Stimulated activated CD4-positive, alpha-beta T cell treated with anti-CD3 and anti-CD28 coated beads, TNF-alpha, amount 100 ng/mL, for 4 hours (primary cell): ENCODE measurements at places on chromosomes 5 and 9.

DNA sequence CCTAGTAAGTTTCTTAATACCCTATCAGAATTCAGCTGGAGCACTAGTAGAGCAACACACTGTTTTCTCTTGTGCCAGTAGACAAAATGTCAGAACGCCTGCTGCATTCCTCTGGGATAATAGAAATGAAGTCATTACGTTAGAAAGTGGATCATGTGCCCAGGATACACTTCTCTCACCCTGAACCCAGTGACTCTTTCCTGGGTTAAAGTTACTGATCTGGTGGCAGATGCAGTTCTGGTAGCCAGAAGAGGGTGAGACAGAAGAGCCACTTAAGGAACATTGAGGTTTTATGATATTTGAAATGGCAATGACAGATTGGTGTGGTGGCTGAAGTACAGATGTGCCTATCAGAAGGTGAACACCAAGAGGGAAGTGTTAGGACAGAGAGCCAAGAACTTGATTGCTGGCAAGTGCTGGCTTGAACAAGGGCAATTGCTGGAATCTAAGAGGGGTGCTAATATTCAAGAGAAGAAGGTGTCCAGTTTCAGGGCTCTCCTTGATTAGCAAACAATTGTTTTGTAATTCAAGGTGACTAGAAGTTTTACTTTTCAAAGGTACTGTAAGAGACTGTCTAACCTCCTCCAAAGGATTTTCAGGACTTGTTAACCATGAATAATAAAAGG is 93.7 kb upstream of the ERBIN start:
- DNase-seq: no peak

DNA sequence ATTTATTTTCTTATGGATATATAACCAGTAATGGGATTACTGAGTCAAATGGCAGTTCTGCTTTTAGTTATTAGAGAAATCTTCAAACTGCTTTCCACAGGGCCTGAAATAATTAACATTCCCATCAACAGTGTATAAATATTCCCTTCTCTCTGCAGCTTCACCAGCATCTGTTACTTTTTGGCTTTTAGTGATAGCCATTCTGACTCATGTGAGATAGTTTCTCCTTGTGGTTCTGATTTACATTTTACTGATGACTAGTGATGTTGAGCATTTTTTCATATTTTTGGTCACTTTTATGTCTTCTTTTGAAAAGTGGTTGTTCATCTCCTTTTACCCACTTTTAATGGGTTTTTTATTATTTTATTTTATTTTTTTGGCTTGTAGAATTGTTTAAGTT is 1290.3 kb upstream of the CDH9 start:
- no peak for DNase-seq

DNA sequence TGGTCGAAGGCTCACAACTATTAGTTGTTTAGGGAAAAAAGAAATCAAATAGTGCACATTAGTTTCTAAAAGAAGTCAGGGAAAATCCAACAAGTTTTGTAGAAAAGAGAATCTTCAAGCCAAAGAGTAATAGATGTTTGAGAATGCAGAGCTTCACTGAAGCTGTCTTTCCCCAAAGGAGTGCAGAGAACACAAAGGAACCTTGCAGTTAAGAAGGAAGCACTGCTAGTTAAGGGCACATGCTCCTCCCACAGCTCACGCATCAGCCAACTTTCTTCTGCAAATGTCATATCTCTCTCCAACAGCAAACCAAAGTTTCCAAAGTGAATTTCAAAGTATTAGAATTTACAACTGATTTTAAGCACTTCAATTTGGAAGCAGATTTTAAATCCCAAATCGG is 116.4 kb upstream of the FST start:
- DNase-seq: no peak

DNA sequence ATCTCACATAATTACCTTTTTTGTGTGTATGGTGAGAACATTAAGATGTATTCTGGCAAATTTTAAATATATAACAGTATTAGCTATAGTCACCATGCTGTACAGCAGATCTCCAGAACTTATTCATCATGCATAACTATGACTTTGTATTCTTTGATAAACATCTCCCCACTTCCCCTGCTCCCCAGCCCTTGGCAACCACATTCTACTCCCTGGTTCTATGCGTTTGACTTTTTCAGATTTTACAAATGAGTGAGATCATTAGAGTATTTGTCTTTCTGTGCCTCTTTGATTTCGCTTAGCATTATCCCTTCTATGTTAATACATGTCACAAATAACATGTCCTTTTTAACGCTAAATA is 49.4 kb downstream of the SMC2 start:
- no peak for DNase-seq

DNA sequence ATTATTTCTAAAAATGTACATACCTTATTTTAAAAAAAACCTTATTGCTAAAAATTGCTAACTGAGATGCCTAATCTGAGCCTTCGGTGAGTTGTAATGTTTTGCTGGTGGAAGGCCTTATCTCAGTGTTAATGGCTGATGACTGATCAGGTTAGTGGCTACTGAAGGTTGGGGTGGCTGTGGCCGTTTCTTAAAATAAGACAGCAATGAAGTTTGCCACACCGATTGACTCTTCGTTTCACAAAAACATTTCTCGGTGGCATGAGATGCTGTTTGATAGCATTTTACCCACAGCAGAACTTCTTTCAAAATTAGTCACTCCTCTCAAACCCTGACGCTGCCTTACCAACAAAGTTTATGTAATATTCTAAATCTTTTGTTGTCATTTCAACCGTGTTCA is 14.7 kb downstream of the CENPK start:
- no peak for DNase-seq

GRCh38 chr9:18045326-18045725 is 428.6 kb upstream of the ADAMTSL1 start:
- no peak for DNase-seq

DNA sequence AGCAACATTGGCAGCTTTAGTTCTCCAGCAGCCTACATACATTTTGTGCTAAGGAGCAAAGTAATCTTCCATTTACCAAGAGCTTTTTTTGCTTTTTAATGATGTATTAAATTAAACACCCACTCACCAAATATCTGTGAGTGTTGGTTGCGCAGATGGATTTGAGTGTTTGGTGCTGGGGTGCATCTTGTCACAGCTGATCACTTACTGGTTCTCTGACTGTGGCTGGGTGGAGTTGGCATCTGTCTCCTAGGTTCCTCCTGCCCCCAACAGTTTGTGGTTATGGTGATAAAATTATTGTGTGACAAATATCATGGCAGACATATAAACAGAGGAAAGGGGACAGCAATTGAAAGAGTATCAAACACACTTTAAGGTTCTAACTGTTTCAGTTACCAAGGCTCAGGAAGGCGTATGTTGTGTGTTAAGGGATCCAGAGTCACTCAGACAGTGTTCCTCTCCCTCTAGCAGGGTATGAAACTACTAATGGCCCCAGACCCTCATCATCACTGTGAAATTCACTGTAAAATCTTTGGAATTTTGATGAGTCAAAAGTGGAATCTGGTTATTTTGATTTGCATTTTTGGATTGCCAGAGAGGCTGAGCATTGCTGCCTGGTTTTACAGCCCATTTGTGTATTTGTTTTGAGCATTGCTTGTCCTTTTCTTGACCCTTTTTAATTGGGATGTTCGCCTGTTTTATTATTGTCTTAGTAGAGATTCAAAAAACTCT is 81.7 kb downstream of the PDE8B start:
- no peak for DNase-seq

DNA sequence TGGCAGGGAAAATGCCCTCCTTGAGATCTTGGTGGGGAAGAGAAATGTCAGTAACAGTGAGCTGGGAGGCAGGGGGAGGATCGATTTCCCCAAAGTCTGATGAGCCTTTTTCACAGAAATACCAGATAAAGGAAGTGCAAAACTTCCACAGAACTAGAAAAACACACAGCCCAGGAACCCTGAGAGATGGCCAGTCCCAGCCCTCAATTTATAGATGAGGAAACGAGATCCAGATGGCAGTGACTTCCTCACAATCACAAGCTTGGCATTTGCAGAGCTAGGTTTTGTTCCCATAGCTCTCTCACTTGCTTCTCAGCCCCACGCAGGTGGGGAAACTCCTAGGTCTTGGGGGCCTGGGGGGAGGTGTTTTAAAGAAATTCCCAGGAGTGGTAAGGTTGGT is 3.8 kb upstream of the GGTA1 start:
- DNase-seq: no peak

GRCh38 chr5:96901384-96901783 is 25.1 kb downstream of the ERAP2 start:
- no peak for DNase-seq

- no peak for DNase-seq
Observed at GRCh38 chr5:90967851-90968250, 409.3 kb downstream of the ADGRV1 start.

GRCh38 chr5:88885002-88885401 is 2.0 kb upstream of the MEF2C start:
- DNase-seq: no peak

DNA sequence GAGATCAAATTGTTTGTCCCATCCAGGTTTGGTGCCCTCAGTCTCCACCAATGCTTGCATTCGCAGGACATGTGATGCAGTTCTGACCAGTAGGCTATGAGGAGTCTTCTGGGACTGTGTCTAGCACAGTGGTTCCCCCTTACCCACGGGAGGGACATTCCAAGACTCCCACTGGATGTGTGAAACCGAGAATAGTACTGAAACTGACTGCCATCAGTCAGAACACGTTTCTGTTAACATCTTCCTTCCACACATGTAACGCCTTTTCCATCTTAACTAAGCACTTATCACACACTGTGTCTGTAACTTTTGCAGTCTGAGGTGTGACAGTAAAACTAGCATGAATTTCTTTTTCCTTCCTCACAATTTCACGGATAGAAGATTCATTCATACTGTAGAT is 74.7 kb downstream of the PTTG1 start:
- no peak for DNase-seq

DNA sequence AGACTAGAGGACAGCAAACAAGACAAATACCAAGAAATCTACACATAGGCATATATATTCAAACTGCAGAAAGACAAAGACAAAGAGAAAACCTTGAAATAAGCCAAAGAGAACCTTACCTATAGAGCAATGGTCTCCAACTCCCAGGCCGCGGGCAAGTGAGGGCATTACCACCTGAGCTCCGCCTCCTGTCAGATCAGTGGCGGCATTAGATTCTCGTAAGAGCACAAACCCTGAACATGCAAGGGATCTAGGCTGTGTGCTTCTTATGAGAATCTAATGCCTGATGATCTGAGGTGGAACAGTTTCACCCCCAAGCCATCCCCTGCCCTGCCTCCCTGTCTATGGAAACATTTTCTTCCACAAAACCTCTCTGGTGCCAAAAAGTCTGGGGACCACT is 101.0 kb upstream of the MRPS30 start:
- DNase-seq: no peak

GRCh38 chr5:80837679-80838078 is 122.5 kb upstream of the RASGRF2 start:
- DNase-seq: no peak
